ENCODE measurements at places on chromosomes 2 and 18.

- DNase-seq = no peak
These were observed 132.8 kb upstream of the CTDP1 start for GRCh38 chr18:79546781-79547272.

- DNase-seq = no peak
These were observed 246.3 kb upstream of the MYT1L start for GRCh38 chr2:2577407-2577831.

DNA sequence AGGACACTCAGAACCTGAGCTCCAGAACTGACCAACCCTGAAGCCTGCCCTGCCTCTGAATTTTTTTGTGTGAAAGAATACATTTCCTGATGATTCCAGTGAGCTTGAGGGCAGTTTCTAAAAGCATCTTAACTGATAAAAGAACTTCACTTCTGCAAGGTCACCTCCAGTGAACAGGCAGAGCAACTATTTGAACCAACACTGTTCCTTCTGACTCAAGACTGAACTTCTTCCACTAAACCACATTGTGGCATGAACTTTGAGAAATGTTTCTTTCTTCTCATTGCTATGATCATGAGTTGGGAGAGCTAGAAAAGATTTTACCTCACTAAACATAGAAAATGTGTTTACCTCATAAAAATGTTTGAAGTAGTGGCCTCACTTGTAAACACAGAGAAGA, 83.8 kb upstream of the SERTAD2 start:
- peak; percentile 21 for DNase-seq

DNA sequence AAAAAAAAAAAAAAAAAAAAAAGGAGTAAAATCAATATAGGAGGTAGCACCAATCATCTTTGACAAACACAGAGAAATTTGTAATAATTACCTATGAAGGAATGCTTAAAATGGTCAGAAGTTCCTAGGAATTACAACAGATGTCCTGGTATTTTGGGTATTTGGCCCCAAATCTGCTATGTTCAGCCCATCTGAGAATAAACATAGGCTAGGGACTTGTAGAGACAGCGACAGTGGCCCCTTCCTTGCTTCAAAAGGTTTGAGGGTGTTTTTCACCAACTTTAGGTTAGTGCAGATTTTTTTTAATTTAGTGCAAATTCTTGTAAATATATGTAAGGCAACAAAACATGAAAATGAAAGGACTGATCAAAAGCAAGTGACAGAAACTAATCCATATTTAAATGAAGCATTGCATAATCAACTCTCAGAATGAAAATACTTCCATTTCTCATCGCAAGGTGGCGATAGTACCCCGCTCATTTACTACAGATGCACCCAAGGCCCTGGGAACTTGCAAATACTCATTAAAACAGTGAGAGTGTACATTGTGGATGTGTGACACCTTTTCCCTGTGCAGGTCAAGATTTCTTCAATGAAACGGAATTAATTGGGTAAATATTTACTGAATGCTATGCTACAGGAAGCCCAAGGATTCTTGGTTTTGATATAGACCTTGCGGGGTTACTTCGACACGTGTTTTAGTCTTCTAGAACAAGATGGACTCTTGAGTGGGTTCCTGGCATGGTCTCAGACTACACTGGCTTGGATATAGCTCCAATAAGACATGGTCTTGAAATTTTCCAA, 44.6 kb downstream of the FAM124B start:
- DNase-seq = peak; percentile 50

- peak; percentile 95 for DNase-seq
These were observed 167.1 kb downstream of the ZFP36L2 start for GRCh38 chr2:43059183-43059897.

GRCh38 chr2:147843391-147843863, 1.4 kb upstream of the ACVR2A start:
- peak; percentile 33 for DNase-seq

DNA sequence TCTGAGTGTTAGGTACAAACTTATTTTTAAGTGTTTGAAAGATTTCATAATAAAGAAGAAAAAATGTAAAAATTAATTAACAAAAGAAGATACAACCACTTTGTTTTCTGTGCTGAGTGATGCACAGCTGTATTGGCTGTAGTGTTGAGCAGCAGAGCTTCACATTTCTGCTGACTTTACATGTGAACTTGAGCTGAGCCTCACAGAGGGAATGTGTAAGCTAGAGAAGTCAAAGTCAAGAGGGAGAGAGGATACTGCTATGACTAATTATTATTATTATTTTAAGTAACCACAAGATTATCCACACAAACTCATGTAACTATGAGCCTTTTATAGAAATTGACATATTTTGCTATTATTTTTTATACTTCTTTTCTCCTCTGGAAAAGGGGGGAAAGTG, 159.1 kb upstream of the ZSWIM2 start:
- DNase-seq = no peak

GRCh38 chr2:28063492-28063962, 173.0 kb downstream of the BABAM2 start:
- DNase-seq = no peak

DNA sequence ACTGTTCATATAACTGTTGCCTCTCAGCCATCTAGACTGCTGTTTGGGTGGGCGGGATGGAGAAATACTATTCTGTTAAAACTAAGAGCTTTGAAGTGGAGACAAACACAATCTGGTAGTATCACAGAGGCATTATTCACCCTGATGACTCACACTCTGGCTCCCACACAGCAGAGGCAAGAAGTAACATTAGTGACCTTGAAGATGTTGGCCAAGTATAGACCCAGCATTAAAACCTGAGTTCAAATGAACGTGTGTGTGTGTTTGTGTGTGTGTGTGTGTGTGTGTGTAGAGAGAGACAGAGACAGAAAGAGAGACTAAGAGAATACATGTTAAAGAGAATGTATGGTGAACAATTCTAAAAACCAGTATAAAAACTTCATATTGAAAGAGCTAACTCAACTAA, 22.5 kb upstream of the ACVR1 start:
- peak; percentile 67 for DNase-seq

GRCh38 chr2:120036145-120036544, 23.3 kb downstream of the EPB41L5 start:
- no peak for DNase-seq

GRCh38 chr2:21372654-21373053, 248.9 kb downstream of the TDRD15 start:
- no peak for DNase-seq

- no peak for DNase-seq
These were observed 112.9 kb upstream of the ACAA2 start for GRCh38 chr18:49926106-49926745.

GRCh38 chr2:119240311-119241204, 16.9 kb downstream of the STEAP3 start:
- DNase-seq = peak; percentile 70

DNA sequence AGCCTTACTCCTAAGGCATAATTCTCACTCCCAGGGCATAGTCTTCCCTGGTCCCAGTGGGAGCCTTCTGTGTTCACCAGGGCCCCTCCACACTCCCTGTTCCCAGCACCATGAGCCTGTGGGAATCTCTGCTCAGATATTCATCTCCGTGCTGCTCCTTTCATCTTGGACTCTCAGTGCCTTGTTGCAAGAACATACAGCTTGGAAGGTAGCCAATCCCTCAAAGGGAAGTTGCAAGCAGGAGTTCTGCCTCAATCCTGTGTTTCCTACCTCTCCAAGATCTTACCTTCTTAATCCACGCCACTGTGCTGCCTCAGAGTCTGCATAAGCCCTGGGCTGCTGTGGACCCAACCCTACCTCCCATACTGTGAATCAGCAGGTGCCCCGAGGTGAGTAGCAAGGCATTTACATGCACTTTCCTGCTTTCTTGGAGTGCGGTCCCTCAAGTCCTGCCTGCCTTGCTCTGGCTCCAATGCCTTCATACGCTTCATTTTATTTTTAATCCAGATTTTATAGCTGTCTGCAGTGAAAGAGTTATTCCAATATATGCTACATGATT, 413.8 kb upstream of the RAB6C start:
- DNase-seq = no peak

- no peak for DNase-seq
These were observed 495.9 kb upstream of the CNTNAP5 start for GRCh38 chr2:123528996-123529707.

- DNase-seq = no peak
These were observed 61.6 kb downstream of the MOB4 start for GRCh38 chr2:197577446-197577845.

DNA sequence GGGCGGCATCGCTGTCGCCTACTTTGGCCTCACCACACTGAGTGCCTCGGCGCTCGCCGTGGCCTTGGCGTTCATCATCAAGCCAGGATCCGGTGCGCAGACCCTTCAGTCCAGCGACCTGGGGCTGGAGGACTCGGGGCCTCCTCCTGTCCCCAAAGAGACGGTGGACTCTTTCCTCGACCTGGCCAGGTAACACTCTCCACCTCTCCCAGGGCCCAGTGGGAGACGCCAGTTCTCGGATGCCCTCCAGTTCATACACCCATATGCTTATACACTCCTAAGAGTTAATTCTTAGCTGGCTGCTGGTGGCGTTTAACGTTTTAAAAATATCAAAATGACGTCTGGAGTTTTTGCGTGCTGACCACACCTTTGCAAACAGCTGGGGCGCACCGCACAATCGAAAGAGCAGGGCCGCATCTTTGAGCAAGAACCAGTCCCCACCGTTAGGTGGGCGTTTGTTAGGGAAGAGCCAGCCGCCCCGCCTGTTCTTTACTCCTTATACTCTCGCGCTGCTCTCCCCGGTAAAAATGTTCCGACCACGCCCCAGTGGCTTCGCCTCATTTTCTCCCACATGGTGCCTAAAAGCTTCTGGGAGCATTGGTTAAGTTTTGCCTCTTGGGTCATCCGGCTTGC, 899 bp downstream of the SLC1A4 start:
- no peak for DNase-seq

DNA sequence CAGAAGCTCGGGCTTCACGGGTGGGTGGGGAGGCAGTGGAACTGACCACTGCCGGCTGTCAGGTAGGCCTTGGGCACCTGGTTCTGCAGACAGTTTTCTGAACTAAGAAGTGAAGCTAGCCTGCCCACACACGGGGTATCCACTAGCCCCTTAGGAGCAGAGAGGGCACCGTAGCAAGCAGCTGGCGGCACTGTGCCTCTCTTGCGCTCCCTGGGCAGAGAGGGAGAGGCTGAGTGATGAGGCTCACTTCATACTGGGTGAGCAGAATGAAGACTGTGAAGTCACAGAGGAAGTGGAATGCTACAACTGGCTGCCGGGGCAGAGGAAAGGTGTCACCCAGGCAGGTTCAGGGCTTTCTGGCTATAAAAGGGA, 753 bp downstream of the ITPRIPL1 start:
- no peak for DNase-seq

GRCh38 chr2:103028181-103028580, 266.4 kb downstream of the TMEM182 start:
- no peak for DNase-seq

DNA sequence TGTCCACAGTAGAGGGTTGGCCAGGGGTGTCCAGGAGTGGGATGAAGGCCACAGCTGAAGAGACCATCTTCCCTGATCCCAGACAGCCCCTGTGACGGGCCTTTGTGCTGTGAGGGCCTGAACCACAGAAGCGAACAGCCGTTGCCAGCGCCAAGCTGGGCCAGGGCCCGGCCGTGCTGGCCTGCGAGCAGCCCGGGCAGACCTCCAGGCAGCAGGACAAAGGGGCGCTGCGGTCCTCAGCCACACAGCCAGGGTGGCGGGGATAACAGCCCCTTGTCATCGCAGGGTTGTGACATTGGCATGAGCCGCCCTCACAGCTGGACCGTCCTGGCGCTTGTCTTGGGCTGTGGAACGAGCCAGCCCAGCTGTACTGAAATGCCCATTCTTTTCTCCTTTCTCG, 161.1 kb downstream of the FAM210A start:
- no peak for DNase-seq

GRCh38 chr2:14543284-14543683, 89.2 kb upstream of the LRATD1 start:
- DNase-seq = no peak

GRCh38 chr2:230758566-230759480, 46.2 kb downstream of the CAB39 start:
- peak; percentile 88 for DNase-seq

- peak; percentile 46 for DNase-seq
These were observed 3.0 kb downstream of the BUB1 start for GRCh38 chr2:110674620-110675555.

DNA sequence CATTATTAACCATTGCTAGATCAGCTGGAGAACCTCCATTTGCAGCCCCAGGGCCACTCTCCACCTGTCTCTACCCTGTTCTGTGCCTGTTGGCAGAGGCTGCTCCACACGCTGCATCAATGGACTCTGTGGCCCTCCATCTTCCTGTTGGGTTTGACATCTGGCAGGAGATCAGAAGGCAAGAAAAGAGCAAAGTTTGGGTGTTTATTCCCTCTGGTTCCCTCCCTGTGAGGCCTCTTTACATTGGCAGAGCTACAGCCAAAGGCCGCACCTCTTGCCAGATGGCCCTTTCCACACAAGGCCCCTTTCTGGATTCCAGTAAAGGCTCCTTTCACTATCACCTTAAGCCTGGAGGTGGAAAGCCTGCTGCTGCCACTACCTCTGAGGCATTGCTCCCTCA, 110.9 kb upstream of the RND3 start:
- no peak for DNase-seq

- no peak for DNase-seq
These were observed 64.6 kb downstream of the KCTD18 start for GRCh38 chr2:200445284-200445683.
